ENCODE measurements at places on chromosomes 13 and 19.

DNA sequence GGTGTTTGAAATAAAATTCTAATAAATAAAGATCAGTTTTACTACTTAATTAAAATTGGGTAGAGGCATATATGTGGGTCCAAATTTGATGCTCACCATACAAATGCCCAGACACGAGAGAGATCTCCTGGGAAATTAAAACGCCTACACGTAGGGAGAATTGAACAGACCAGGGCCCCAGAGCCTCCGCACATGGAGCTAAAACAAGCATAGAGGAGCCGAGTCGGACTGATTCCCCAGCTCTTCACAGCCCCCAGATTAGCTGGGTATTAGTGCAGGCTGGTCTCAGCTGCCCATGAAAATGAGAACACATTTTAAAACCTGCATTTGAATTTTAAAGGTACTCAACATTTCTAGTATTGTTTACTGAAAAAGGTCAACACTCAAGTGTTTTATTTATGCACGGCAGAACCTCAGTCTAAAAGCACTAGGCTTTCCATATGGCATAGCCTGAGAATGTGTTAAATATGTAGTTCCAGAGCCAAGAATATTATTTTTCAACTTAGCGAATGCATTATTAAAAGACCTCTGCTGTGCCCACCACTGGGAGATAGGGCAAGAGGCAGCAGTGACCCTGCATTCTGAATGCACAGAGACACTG lies 344.8 kb downstream of the ENOX1 start:
- no peak for ATAC-seq

DNA sequence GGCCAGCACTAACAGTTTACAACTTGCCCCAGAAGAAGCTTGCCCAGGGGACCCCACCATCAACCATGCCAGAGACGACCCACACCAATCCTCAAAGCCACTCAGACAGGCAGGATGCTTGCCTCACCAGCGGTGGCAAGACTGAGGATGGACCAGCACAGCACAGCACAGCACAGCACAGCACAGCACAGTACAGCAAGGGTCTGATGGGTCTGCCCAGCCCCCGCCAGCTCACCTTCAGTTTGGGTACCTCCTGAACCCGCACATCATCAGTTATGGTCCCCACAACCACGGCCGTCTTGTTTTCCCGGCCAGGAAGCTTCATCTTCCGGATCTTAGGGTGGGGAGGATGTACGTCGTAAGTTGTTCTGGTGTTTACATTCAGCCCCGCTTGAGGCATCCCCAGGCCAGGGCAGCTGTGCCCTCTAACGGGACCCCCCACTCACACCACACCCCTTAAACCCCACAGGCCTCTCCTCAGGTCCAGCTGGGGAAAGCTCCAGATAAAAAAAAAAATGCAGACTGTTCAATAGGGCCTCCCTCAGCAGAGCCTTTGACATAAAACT lies 1.7 kb upstream of the FAM83E start:
- ATAC-seq = no peak

GRCh38 chr19:37953171-37953917 lies 46.3 kb downstream of the SIPA1L3 start:
- no peak for ATAC-seq

DNA sequence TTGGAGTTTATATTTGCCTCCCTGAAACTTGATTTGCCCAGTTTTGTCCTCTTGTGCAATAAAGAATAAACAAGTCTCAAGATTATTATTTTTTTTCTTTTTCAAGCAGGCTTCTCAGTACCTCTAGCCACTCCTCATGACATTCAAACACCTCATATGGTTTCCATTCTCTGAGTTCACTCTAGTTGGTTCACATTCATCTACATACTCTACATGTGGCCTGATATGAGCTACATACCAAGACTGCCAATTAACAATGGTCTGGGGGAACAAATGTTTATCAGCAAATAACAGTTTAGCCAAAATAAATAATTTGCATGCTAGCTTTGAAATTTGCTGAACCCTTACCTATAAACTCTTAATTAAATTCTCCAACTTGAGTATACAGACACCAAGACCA lies 22.5 kb downstream of the KCNRG start:
- ATAC-seq = no peak

DNA sequence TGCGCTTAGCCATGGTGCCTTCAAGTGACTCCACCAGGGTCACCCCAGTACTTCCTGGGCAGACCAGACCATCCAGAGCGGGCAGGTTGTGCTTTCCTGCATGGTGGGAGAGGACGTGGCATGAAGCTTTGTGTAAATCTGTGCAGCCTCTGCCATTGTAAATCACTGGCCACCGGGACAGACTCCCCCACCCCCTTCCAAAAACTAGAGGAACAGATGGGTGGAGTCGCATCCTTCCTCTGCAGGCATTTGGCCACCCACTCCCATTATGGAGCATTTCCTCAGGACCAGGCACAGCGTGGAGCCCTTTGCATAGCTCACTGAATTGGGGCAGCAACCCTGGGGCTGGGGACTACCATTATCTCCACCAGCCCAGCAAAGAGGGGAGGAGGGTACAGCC lies 8.2 kb downstream of the BCKDHA start:
- peak; percentile 24 for ATAC-seq

DNA sequence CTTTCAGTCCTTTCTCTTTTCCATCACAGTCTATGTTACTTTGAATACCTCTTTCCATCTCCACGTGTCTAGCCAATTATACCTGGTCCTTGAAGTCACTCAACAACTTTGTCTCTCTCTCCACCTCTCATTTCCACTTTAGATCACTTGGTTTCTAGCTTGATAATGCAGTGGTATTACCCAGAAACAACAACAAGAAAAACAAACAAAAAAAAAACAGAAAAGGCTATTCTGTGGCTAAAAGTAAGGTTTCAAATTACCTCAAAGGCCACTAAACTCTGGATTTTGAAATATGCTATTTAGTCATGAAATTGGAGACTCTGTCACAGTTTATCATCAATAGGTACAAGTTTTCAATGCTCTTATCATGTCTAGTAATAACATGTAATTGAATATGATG lies 184.8 kb downstream of the PCDH9 start:
- ATAC-seq = no peak

DNA sequence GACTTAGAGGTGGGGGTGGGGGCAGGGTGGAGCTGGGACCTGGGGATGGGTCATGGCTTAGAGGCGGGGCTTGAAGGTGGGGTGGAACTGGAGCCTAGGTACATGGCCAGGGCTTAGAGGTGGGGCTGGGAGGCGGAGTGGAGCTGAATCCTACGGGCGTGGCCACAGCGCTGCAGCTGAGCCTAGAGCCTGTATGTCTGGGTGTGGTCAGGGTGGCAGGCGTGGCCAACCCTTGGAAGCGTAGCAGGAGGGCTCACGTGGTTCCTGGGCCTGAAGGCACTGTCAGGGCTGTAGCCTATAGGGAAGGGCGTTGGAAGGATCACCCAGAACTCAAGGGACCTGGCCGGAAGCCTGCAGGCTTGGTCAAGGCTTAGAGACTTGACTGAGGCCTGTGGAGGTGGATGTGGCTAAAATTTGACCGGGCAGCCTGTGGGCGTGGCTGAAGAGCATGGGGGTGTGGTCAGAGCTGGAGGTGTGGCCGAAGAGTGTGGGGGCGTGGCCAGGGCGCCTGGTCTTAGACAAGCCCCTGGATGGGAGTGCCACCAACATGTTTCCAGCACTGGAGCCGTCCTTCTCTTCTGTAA lies 24.3 kb downstream of the COLGALT1 start:
- ATAC-seq = peak; percentile 90

GRCh38 chr13:83386609-83387008 lies 495.7 kb downstream of the SLITRK1 start:
- ATAC-seq = no peak

- no peak for ATAC-seq
These were observed 16.4 kb downstream of the WDFY2 start for GRCh38 chr13:51600703-51601102.

GRCh38 chr13:99476648-99477047 lies 24.6 kb upstream of the TM9SF2 start:
- ATAC-seq = no peak

DNA sequence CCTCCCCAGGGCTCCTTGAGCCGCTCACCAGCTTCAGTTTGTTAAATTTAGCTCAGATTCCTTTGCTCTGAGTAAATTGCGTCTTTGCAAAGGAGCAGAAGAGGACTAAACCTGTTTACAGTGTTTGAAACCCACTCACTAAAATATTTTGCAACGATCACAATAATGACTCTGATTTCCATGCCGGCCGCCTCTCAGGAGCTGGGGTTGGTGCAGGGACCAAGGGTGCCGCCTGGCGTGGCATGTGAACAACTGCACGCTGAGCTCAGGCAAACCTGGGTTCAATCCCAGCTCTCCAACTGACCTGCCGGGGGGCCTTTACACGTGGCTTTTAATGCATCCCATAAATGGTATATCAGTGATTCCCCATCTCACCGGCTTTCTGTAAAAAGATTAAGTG lies 68.7 kb upstream of the CACNA1A start:
- ATAC-seq = no peak

- no peak for ATAC-seq
These were observed 5.5 kb downstream of the IRS2 start for GRCh38 chr13:109780845-109781383.

GRCh38 chr13:99617474-99618255 lies 116.4 kb downstream of the TM9SF2 start:
- ATAC-seq = no peak

DNA sequence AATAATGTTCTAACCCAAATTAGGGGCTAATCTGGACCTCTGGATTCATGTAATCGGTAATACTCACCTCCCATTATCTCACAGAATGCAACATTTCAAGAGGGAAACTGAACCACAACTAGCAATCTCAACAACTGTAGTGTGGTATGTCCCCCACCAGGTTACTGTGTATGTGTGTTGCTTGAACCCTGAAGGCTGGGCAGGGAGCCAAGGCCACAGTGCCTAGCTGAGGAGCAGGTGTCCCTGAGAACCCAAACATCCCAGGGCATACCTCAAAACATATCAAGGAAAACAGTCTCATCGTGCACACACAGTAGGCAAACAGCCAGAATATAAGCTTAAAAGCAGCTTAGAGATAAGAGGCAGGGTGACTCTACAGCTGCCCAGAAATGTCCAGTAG lies 20.5 kb upstream of the NEK3 start:
- no peak for ATAC-seq

- ATAC-seq = no peak
These were observed 881.8 kb downstream of the SLITRK5 start for GRCh38 chr13:88552966-88553365.

DNA sequence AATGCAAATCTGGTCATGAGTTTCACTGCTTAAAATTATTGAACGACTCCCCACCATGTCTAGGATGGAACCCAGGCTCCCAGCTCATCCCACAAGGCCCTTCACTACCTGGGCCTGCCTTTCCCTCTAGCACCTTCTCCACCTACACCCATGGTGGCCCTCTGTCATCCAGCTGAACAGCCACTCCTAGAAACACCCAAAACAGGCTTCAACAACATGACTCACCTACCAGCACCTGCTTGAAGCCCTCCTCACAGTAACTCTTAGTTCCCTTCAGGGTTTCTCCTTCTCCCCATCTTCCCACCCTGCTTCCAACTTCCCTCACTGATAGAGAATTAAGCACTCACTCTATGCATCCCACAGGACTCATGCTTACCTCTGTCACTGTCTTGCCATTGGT lies 6.6 kb upstream of the IGFL2 start:
- ATAC-seq = peak; percentile 74

- no peak for ATAC-seq
These were observed 288.9 kb downstream of the KCNRG start for GRCh38 chr13:50303963-50304721.

GRCh38 chr13:32191452-32191998 lies 123.6 kb downstream of the ZAR1L start:
- ATAC-seq = no peak

GRCh38 chr19:55086730-55087541 lies 11.3 kb downstream of the EPS8L1 start:
- ATAC-seq = peak; percentile 63

DNA sequence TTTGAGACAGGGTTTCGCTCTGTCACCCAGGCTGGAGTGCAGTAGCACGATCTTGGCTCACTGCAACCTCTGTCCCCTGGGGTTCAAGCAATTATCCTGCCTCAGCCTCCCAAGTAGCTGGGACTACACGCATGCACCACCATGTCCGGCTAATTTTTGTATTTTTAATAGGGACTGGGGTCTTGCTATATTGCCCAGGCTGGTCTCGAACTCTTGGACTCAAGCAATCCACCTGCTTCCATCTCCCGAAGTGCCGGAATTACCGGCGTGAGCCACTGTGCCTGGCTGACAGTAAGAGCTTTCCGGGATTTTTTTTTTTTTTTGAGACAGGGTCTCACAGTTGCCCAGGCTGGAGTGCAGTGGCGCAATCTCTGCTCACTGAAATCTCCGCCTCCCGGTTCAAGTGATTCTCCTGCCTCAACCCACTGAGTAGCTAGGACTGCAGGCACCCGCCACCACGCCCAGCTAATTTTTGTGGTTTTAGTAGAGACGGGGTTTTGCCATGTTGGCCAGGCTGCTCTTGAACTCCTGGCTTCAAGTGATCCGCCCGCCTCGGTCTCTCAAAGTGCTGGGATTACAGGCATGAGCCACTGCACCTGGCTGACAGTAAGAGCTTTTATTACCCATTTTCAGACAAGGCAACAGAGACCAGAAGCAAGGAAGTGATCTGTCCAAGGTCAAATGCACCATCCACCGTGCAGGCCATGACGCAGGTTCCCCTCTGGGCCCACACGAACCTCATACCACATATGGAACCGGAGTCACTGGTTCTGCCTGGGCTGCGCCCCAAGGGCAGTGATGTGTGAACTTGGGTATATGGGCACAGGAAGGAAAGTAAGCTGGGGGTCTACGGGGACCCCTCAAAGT lies 21.0 kb downstream of the RFX1 start:
- no peak for ATAC-seq

- ATAC-seq = no peak
These were observed 431.7 kb downstream of the EFNB2 start for GRCh38 chr13:106103779-106104178.

GRCh38 chr19:33667141-33667650 lies 45.4 kb downstream of the CHST8 start:
- ATAC-seq = no peak

- ATAC-seq = no peak
These were observed 949.6 kb upstream of the SLC10A2 start for GRCh38 chr13:104015646-104016396.

- no peak for ATAC-seq
These were observed 47.9 kb upstream of the C13orf42 start for GRCh38 chr13:51158880-51159518.

- ATAC-seq = no peak
These were observed 13.2 kb upstream of the LHFPL6 start for GRCh38 chr13:39616087-39616694.

GRCh38 chr13:78604782-78605611 lies 1.6 kb upstream of the POU4F1 start:
- ATAC-seq = no peak

GRCh38 chr13:20826843-20827560 lies 53.2 kb upstream of the EEF1AKMT1 start:
- ATAC-seq = no peak

DNA sequence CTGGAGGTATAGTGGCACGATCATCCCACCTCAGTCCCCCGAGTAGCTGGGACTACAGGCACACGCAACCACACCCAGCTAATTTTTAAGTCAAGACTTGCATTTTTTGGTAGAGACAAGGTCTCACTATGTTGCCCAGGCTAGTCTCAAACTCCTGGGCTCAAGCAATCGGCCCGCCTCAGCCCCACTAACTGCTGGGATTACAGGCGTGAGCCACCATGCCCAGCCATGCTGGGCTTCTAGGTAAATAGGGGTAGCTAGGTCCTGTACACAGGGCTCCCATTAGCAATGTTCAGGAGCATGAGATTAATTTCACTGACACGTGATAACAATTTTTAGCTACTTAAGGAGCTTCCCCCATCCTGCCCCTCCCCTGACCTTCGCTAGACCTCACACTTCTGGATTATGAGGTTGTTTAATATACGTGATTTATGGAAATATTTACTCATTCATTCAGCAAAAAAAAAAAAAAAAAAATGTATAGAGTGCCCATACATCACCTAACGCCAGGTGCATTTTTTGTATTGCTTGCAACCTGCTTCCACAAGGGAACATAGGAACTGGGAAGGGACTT lies 19.2 kb downstream of the TMEM272 start:
- no peak for ATAC-seq

All from esophagus mucosa (tissue), 1 donor.